ENCODE measurements at places on chromosomes 5 and 9. TPM values are rescaled to one million over a fixed set of nuclear protein-coding genes. Genes with fewer than 3 reads are reported as not detected.
A peak's percentile ranks its signal among the peaks of the same experiment; 100 is the strongest.

- no peak overlapping the region for H3K4me3 ChIP-seq
- H3K36me3 ChIP-seq = no peaks in the 10 kb centered on the region
- H3K4me1 ChIP-seq = no peaks in the 10 kb centered on the region
- no peak overlapping the region for H3K27ac ChIP-seq
- H3K27me3 ChIP-seq = peaks cover 23% of the 10 kb centered on the region
Measured at GRCh38 chr5:135975122-135975521, 20.3 kb upstream of the LECT2 start.

- H3K36me3 ChIP-seq = no peaks in the 10 kb centered on the region
- no peak overlapping the region for H3K27ac ChIP-seq
- no peak overlapping the region for H3K4me3 ChIP-seq
- H3K4me1 ChIP-seq = no peaks in the 10 kb centered on the region
- no peaks in the 10 kb centered on the region for H3K27me3 ChIP-seq
- no peak for DNase-seq
Measured at GRCh38 chr5:171647904-171648260, 137.7 kb upstream of the SMIM23 start.

DNA sequence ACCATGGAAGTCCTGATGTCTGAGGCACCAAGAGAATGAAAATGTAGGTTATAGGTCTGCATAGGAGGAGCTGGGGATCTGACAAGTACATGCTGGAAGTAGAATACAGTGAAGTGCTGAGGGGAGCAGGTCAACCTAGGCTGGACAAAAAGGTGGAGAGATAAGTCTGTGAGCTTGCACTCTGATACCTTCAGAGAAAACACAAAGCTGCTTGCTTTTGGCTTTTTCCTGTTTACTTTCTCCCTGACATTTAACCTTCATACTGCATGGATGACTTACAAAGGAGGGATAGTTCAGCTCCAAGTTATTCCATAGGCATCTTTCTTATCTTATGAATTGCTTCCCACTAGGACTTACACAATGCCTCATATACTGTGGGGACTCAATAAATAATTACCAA lies 256.7 kb upstream of the NREP start:
- no peaks in the 10 kb centered on the region for H3K27me3 ChIP-seq
- no peak overlapping the region for H3K27ac ChIP-seq
- DNase-seq = no peak
- H3K4me3 ChIP-seq = no peak overlapping the region
- no peaks in the 10 kb centered on the region for H3K36me3 ChIP-seq
- no peaks in the 10 kb centered on the region for H3K4me1 ChIP-seq

DNA sequence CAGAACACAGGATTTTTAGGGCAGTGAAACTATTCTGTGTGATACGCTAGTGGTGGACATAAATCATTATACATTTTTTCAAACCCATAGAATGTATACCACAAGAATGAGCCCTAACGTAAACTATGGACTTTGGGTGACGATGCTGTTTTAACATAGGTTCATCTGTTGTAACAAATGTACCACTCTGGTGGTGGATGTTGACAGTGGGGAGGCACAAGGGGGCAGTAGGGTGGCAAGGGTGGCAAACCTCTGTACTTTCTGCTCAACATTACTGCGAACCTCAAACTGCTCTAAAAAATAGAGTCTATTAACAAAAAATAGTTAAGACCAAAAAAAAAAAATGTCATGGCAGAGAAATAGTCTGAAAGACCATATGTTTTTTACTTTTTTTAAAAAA lies 9.1 kb upstream of the MVB12B start:
- no peaks in the 10 kb centered on the region for H3K36me3 ChIP-seq
- no peak overlapping the region for H3K27ac ChIP-seq
- peaks cover 3% of the 10 kb centered on the region for H3K4me1 ChIP-seq
- no peaks in the 10 kb centered on the region for H3K27me3 ChIP-seq
- DNase-seq = peak; percentile 34
- H3K4me3 ChIP-seq = no peak overlapping the region

- no peak for DNase-seq
- no peak overlapping the region for H3K4me3 ChIP-seq
- no peaks in the 10 kb centered on the region for H3K36me3 ChIP-seq
- H3K27ac ChIP-seq = no peak overlapping the region
- H3K27me3 ChIP-seq = no peaks in the 10 kb centered on the region
Measured at GRCh38 chr9:135359764-135360163, 119.8 kb upstream of the PPP1R26 start.

DNA sequence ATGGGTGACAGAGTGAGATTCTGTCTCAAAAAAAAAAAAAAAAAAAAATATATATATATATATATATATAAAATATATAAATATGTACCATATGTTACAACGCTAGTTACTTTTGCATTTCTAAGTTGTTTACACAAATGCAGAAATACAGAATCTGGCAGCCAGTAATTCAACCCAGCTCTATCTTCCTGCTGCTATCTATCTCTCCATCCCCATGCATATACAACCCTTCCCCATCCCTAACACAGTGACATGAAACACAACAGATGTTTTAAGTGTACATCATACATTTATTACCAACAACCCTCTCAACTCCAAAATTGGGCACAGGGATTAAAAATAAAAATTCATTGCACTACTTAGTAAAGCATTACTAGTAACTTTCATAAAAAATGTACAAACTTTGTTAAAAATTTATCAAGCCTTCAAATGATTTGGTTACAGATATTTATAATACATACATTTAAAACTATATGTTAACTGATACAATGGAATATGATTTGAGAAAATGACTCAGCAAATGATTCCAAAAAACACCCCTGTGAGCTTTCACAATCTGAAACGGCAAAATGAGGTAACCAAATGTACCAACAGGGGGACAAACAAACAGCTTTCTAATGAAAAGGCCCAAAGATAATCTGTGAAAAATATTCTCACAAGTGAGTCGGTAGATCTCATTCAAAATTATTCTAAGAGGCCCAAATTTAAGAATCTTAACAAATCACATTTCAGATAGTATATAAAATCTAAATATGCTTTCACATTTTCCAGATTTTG lies 63.8 kb downstream of the RNF38 start:
- peaks cover 63% of the 10 kb centered on the region for H3K36me3 ChIP-seq
- no peaks in the 10 kb centered on the region for H3K4me1 ChIP-seq
- no peaks in the 10 kb centered on the region for H3K27me3 ChIP-seq
- no peak overlapping the region for H3K4me3 ChIP-seq

DNA sequence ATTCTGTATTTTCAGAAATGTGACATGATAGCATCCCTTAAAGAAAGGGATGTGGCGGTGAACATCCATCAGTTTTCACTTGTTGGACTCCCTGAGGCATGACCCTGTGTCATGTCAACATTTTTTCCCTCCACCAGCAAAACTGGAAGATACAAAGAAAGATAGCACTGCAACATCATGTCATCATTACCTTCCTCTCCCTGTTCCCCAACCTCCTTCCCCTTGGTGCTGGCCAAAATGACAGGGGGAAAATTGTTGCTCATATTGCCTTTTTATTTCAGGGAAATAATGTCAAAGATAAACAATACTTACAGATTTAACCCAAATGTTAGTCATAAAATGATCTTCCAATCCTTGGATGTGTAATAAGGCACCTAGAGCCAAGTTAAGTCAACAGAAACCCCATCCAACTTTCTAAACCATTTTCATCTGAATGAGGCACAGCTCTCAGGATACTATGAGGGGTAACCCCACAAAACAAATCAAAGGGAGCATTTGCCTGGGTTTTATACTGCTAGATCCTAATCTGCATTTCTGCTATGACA lies 644.3 kb downstream of the ACTL7B start:
- H3K4me3 ChIP-seq = no peak overlapping the region
- H3K36me3 ChIP-seq = no peaks in the 10 kb centered on the region
- DNase-seq = no peak
- H3K4me1 ChIP-seq = no peaks in the 10 kb centered on the region
- no peaks in the 10 kb centered on the region for H3K27me3 ChIP-seq
- H3K27ac ChIP-seq = no peak overlapping the region

- DNase-seq = no peak
- peaks cover 75% of the 10 kb centered on the region for H3K36me3 ChIP-seq
- no peak overlapping the region for H3K27ac ChIP-seq
- H3K4me1 ChIP-seq = no peaks in the 10 kb centered on the region
- no peak overlapping the region for H3K4me3 ChIP-seq
Measured at GRCh38 chr5:234450-234849, 16.3 kb downstream of the SDHA start.

GRCh38 chr9:125472562-125472925 lies 210.9 kb downstream of the GAPVD1 start:
- no peaks in the 10 kb centered on the region for H3K27me3 ChIP-seq
- no peak overlapping the region for H3K27ac ChIP-seq
- peaks cover 22% of the 10 kb centered on the region for H3K36me3 ChIP-seq
- no peak for DNase-seq
- H3K4me3 ChIP-seq = no peak overlapping the region

- no peak for DNase-seq
- no peaks in the 10 kb centered on the region for H3K27me3 ChIP-seq
- H3K4me3 ChIP-seq = no peak overlapping the region
- H3K4me1 ChIP-seq = no peaks in the 10 kb centered on the region
Measured at GRCh38 chr5:142925795-142926194, 155.6 kb downstream of the ARHGAP26 start.

- no peak overlapping the region for H3K4me3 ChIP-seq
- DNase-seq = no peak
- no peak overlapping the region for H3K27ac ChIP-seq
Measured at GRCh38 chr5:14379739-14380497, 201.7 kb upstream of the OTULINL start.

Gene BNC2
- total RNA-seq = not detected
